ENCODE measurements at places on chromosomes 7 and 10. TPM values are rescaled to one million over a fixed set of nuclear protein-coding genes. Genes with fewer than 3 reads are reported as not detected.

Gene CDC14C
- polyA plus RNA-seq, result not detected

Gene C7orf33
- polyA plus RNA-seq, result not detected

Gene CTNNA3
- 5.6 TPM for polyA plus RNA-seq

Gene UBE3C
- 46.0 TPM for polyA plus RNA-seq

Gene HACD1
- polyA plus RNA-seq, result 25.7 TPM

DNA sequence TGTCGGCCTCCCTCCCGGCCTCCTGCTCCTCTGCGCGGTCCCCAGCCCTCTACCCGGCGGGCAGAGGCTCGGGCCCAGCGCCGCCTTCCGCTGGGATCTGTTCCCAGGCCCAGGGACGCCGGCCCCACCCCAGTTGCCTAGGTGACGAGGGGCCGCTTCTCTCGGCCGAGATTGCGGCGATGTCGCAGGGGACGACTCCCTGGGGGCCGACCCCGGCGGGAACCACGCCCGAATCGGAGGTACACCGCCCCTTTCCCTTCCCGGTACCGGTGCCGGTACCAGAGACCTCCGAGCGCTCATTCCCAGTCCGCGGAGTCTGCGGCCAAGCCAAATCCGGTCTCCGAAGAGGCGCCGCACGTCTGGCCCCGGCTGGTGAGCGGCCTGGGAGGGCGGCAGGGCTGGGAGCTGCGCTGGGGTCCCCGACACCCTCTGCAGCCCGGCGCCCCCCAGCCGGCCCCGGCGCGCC is at the start of gene CABCOCO1:
CABCOCO1 (plus strand) TSS at position 136 of the 466 bp plus-strand sequence; CDS start at position 180, 44 bp downstream.
- peak; percentile 82 for DNase-seq

DNA sequence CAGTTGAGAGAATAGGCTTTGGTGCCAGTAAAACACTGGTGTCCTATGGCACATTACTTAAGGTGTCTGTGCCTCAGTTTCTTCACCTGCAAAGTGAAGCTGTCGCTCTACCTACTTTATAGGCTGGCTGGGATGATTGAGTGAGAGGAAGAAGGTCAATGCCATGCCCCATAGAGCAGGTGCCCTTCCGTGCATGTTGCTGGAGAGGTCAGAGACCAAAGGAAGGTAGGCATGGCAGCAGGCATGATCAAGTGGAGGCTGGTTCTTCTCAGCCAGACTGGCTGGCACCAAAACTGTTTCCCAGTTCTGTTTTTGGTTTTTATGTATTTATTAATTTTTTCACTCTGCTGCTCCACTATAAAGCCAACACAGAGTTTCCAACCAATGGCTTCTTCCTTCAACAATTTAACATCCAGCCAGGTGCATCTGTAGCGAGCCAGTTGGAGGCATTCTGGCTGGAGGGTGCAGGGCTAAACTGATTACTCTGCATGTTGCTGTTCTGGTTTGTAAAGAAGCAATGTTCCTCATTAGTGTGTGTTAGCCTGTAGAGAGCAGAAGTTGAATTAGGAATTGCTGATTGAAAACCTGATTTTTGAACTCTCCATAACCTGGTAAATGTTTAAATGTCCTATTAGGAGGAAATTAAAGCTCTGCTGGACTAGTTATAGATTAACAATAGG is 144.3 kb upstream of the TNS3 start:
- no peak for DNase-seq

DNA sequence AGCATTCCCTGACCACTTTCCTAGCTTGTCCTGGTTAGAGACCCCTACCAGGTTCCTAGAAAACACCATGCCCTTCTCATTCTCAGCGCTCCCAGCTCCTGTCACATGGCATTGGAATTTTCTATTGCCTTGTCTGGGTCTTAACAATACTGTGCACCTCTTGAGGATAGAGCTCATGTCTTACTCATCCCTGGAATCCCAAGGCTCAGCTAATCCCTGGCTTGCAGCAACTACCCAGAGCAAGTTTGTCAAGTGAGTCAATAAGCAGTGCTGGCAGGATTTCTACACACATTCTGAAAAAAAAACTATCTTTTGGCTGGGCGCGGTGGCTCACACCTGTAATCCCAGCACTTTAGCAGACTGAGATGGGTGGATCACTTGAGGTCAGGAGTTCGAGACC is 11.7 kb upstream of the PRDX3 start:
- no peak for DNase-seq

DNA sequence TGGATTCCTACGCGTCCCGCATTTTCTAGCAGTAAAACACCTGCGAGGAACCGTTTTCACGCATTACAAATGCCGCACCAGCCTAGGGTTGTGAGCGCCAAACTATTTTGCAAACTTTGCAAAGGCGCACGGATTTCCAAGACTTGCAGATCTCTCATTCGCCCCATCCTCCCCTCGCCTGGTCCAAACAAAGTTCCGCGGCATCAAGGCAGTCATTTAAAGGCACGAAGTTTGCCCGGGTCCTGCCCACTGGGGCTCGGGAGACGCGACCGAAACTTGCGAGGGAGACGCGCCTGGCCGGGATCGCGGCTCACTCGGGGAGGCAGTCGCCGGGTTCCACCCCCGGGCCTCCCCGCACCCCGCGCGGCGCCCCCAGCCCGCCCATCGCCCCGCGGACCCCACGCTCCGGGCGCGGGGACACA is 613 bp downstream of the USP6NL start:
- peak; percentile 39 for DNase-seq

- DNase-seq, result no peak
Measured at GRCh38 chr7:23833405-23833804, 123.4 kb downstream of the STK31 start.
